ENCODE measurements at places on chromosomes 2 and 18.
A peak's percentile ranks its signal among the peaks of the same experiment; 100 is the strongest.

DNA sequence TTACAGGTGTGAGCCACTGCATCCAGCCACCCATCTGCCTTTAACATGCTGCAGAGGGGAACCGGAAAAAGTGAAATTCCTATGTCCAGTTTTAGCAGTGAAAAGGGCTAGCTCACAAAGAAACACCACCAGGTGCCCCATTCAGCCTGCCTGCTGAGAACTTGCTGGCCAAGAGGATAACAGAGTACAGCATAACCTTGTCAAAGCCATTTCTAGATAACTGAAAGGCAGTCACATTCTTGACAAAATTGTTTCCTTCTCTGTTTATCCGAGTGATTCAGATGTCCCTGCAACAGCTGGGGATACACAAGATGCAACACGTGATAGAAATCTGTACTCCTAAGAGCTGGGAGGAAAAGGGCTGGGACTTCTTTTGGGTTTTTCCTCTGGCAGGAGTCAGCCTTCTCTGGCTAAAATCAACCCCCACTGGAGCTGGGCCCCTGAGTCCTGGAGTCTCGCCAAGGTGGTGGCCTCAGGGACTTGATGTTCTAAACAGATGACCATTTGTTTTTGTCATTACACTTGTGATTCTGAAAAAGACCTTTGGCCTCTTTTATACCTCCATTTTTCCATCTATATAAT, 505.4 kb downstream of the BCL11A start:
- DNase-seq, result no peak

GRCh38 chr2:129934044-129934822, 45.2 kb upstream of the RAB6C start:
- DNase-seq, result no peak

GRCh38 chr2:104599787-104600510, 254.0 kb upstream of the POU3F3 start:
- DNase-seq, result no peak

GRCh38 chr18:51236225-51236624, 38.7 kb upstream of the MEX3C start:
- no peak for DNase-seq

- no peak for DNase-seq
Observed at GRCh38 chr2:150706561-150706960, 219.1 kb upstream of the RND3 start.

- peak; percentile 69 for DNase-seq
Observed at GRCh38 chr2:82027921-82028615, 1723.5 kb upstream of the LRRTM1 start.

- DNase-seq, result no peak
Observed at GRCh38 chr2:203900253-203900652, 32.7 kb downstream of the CTLA4 start.

DNA sequence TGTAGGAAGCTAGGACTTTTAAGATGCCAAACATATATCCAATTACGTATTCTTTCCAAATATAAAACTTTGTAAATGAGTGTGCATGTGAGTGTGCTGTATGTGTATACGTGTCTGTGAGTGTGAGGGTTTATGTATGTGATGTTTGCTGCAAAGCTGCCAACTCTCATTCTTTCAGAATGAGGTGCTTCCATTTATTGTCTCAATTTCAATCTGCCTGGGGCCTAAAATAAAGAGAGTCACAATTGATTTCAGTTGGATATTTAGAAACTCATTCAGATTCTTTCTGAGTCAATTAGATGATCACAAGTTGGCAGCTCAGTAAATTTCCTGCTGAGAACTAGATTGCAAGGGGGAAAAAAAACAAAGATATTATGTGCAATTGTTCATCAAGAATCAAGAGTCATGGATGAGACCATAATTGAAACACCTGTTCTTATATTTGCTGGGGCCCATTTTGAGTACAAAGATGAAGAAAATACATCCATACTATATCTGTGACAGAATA, 621.2 kb upstream of the ACVR2A start:
- DNase-seq, result no peak

DNA sequence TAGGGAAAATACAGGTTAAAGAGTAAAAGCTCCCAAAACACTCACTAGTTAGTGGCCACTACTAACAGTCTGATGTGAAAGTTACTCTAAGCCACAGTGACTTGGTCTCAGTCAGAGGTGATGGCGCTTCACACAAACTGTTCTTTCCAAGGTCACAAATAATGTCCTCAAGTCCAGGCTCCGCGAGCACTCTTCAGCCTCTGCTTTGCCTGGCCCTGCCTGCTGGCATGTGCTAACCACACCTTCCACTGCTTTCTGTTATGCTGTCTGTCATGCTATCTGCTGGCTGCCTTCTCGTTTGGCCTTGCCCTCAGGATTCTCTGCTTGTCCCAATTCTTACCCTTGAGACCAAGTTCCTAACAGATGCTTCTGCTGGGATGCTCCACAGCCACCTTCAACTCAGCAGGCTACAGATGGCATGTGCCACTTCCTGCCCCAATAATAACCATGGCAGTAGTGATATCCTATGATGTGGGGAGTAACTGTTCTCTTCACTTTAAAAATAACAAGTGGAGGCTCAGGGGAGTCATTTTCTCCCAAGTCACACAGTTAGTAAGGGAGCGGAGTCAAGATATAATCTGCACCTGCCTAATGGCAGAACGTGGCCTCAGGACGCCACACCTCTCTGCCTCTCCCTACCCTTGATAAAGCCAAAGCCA, 75.7 kb downstream of the ZAP70 start:
- DNase-seq, result no peak

DNA sequence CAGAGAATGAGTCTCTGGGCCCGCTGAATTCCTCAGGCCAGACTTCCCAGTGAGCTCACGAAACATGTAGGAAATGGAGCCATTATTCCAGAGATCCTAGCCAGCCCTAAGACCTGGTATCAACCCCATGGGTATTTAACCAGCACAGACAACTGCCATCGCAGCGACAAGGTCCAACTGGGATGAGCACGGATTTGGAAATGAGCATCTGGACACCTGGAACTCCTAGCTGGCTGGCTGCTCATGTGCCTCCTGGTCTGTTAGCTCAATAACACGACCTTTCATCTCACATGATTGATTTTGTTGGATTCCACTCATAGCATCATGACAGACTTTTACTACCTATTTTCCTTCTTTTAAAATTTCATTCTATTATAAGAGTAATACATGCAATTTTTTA, 51.0 kb downstream of the POU3F3 start:
- DNase-seq, result no peak

All from SHP77 (cell line).